Activated T-cell treated with anti-CD3 and anti-CD28 coated beads for 1 hour (primary cell): ENCODE measurements at places on chromosomes 4 and X.

DNA sequence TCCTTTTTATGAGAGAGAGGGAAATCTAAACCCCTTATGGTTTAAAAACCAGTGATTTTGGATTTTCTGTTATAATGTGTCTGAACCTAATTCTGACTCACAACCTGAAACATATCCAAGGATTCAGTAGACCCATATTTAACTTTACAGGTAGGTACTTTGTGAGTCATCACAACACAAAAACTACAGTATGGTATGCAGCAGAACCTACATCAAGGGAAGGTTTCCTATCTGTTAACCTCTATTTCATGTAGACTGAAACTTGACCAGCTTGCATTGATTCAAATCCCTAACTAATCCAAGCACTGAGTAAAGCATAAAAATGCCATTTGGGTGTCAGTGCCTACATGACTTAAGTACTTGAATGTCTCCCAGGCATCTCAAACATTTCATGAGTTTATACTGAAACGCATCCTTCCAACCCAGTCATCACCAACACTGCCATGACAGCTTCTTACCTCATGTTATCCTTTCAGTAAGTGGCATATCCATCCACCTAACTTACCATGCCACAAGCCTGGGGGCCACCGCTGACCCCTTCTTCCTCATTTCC, 4.3 kb upstream of the ARHGAP10 start:
- no peak for DNase-seq

DNA sequence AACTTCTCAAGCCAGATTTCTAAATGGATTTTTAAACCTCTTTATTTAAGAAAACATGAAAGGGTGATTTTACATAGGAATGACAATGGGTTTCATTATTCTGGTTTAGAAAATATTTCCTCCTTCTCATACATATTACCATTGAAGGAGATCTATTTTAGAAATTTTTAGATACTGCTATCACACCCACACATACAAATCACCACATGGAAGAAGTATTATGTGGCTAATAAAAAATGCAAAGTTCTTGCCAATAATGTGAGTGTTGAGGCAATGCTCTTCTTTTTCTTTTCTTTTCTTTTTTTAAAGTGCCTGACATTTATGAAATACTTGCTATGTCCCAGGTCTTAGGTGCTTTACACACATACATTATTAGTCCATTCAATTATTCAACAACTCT, 6.8 kb downstream of the STAP1 start:
- no peak for DNase-seq

GRCh38 chrX:56812515-56813105, 83.6 kb downstream of the NBDY start:
- no peak for DNase-seq

DNA sequence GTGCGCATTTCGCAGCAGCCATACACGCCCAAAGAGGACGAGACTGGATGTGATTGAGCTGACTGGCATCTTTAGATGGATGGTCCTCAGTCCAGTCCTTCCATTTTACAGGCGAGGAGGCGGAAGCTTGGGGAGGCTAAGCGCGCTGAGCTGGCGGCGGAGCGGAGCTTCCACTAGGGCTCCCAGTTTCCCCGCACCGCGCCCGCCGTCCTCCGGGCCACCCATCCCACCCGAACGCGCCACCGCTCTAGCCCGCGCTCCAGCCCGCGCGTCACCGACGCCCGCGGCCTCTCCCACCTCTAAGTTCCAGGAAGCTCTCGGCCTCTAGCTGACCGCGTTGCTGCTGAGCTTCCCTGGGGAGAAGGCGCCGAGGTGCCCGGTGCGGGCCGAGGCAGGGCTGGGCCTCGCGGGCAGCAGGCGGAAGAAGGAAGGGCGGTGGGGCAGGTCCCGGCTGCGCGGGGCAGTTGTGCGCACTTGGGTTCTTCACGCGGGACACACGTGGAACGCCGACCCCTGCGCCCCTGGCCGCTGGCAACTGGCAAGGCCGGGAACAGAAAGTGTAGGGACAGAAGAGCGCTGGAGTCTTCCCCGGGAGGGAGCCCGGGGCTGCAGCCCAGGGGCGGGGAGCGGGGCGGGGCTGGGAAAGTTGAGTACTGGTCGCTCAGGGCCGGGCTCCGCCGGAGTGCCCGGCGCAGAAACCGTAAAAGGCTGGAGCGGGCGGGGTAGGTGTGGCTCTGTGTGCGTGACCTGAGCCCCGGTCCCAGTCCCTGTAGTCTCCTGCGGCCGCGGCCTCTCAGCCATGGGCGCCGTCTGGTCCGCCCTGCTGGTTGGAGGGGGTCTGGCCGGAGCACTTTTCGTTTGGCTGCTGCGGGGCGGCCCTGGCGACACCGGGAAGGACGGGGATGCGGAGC, at the start of gene STBD1:
TSS of gene STBD1 (plus strand) at position 763 of the 911 bp plus-strand sequence. CDS start at position 800, 37 bp downstream.
- no peak for DNase-seq

GRCh38 chrX:10379878-10380277, 223.1 kb downstream of the CLCN4 start:
- DNase-seq, result no peak

DNA sequence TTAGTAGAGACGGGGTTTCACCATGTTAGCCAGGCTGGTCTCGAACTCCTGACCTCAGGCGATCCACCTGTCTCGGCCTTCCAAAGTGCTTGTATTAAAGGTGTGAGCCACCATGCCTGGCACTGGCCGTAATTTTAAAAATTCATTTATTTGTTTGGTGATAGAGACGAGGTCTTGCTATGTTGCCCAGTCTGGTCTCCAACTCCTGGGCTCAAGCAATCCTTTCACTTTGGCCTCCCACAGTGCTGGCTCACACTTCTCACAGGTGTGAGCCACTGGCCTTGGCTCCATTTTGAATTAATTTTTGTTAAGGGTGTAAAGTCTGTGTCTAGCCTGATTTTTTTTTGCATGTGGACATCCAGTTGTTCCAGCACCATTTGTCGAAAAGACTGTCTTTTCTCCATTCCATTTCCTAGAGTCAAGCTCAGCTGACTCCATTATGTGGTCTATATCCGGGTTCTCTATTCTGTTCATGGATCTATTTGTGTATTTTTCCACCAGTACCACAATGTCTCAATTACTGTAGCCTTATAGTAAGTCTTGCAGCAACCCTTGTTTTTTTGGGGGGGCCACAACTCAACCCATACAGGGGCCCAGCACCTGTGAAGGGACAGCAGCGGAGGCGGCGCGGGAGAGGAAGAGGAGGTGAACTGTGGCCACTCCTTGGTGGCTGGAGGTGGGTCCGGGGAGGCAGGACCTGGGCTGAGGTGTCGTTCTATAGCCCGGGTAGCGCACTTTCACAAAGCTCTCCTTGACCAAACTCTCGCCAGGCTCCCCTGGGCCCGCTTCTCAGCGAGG, 1.5 kb upstream of the NSD2 start:
- DNase-seq, result no peak
